ENCODE measurements at places on chromosomes 16 and 17.

DNA sequence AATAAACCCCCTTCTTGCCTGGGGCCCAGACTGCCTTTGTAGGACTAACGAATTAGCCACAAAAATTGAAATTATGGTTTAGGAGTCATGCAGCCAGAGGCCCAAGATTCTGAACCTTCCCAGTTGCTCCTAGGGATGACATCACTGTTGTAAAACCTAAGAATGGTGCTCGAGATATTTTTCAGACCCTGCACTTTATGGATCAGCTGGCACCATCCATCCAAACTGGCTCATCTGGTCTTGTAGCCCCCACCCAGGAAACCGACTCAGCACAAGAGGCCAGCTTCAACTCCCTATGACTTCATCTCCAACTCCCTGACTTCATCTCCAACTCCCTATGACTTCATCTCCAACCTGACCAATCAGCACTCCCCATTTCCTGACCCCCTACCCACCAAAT is 10.9 kb upstream of the EVPL start:
- DNase-seq = no peak

DNA sequence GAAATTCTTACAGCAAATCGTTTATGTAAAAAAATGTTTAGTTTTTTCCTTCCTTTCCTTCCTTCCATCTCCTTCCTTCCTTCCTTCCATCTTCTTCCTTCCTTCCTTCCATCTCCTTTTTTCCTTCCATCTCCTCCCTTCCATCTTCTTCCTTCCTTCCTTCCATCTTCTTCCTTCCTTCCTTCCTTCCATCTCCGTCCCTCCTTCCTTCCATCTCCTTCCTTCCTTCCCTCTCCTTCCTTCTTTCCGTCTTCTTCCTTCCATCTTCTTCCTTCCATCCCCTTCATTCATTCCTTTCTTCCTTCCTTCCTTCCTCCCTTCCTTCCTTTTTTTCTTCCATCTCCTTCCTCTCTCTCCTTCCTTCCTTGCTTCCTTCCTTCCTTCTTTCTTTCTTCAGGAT is 22.7 kb downstream of the MYOCD start:
- DNase-seq = no peak

GRCh38 chr16:87375426-87376135 is 8.0 kb downstream of the FBXO31 start:
- DNase-seq = no peak

DNA sequence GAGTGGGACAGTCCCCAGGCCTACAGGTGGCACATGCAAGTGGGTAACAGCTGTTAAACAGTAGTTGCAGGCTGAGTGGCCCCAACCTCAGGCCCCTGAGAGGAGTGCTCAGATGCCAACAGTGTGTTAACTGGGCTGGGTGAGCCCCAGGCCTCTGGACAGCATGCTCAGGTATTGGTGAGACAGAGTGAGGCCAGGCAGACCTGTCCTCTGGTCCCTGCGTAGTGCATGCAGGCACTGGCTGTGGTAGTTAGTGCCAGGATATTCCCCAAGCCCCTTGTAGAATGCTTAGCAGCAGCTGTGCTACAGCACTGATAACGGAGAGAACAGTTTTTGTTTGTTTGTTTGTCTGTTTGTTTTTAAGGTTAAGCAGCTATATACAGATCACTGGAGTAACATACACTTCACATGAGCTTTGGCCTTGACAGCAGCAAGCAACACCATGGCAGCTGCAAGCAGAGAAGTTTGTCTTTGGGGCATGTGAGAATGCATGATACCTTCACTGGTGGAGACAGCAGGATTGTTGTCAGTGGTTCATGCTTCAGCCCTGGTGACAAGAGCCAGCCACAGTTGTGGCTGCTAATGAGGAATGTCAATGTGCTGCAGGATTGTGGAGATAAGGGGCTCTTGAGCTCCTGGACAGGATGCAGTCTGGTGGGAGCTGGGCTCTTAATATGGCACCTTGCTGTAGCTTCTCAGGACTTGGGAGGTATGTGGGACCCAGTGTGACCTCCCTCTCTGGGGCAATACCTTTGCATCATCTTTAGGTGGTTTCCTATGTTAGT is 614.4 kb downstream of the CDH11 start:
- DNase-seq = no peak

- DNase-seq = no peak
These were observed 52.9 kb downstream of the MMD start for GRCh38 chr17:55368706-55369105.

DNA sequence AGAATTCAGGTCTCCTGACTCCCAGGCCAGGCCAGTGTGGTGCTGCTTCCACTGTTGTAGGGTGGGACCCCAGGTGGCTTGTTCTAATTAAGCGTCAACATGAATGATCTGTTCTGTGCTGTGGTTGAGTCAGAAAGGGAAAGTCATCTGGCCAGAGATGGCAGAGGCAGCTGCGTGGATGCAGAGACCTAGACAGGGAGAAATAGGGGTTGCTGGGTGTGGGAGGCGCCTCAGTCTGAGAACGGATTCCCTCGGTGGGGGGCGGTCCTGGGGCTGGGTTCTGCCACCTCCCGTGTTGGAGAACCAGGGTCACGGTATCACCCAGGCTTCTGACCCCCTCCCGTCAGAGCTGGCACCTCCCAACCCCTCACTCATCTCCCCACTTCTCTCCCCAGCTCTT is 5.6 kb downstream of the FBRS start:
- no peak for DNase-seq

GRCh38 chr16:14475370-14476139 is 154.5 kb downstream of the PARN start:
- no peak for DNase-seq

DNA sequence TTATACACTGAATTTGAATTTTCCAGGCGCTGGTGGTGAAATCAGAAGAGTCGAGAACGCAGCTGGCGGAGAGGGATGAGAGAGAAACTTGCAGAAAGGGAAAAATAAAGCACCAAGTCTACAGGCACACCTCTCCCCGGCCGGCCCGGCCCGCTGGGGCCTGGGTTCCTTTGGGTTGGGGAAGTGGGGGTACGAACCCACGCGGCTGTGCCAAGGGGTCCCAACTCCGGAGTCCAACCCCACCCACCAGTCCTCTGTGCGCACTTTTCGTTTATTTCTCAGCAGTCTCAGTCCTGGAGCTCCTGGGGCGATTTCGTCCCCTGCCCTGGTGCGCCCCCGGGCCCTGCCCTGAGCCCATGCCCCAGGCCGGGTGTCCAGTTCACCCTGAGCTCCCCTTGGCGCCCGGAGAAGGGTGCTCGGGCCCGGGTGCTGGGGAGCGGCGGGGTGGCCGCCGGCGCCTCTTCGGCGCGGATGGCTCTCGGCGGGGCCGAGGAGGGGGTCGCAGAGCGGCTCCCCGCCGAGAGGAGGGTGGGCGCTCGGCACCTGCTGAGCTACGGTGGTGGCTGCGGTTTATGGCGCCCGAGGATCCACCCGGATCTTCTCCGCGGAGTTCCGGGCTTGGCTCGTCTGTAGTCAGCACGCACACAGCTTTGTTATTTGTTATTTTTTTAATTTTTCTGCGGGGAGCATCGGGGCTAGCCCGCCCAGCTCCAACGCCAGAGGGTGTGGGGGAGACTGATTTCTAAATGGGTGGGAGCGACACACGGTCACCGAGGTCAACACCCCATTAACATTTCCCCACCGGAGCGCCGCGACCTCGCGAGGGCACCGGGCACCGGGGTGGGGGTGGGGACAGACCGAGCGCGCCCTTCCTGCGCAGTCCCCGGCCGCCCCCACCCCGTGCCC is 15.7 kb upstream of the CBX8 start:
- DNase-seq = no peak

DNA sequence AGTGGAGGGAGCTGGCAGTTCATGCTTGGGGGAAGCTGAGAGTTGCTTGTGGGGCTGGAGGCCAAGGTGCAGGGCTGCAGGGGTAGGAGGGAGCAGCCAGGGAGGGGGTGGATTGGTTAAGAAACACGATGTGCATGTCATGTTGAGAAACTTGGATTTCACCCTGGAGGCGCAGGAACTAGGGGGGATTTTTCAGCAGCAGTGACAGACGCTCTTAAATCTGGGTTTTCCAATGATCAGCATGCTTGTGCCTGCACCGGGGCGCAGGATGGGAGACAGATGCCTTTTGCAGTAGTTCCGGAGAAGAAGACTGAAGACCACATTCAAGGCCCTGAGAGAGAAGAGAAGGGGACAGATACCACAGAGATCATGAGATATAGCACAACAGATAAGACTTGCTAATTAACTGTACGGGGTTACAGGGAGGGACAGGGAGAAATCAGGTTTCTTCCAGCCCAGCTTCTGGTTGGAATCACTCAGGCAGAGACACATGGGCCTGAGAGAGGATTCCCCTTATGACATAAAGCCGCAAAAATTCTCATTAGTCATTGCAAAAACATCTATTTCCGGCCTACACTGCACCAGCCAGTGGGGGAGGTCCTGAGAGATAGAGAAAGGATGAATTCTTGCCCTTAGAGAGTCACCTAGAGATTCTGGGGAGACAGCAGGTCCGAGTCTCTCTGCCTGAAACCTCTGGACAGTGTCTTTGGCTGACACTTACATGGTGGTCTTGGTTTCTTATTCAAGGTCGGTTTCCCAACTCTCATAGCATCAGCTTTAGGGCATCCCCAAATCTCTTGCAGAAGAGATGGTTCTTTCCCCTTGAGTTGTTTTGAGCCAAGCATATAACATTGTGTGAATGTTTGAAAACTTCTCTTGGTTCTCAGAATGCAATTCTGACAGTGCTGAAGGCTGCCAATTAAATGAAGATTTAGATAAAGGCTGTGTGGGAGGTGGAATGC is 27.1 kb downstream of the CDH13 start:
- peak; percentile 83 for DNase-seq

GRCh38 chr17:29383686-29384085 is 6.5 kb upstream of the TAOK1 start:
- no peak for DNase-seq

DNA sequence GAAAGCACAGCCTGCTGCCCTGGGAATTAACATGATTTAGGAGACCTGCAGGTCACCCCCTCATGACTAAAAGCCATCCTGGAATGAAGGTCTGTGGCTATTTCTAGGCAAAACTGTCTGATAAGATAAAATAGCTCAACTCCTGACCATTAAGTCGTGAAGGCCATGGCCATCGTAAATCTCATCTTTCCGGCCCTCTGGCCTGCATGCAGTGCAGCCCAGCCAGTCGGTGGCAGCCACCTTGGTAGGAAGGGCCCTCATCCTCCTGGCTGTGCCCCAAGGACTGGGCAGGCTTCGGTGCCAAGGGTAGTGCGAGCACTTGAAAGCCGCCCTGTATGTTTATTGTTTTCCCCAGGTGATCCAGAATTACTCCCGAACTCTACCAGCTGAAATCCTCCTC is 18.2 kb upstream of the MEOX1 start:
- no peak for DNase-seq

GRCh38 chr16:11833951-11834695 is 17.2 kb downstream of the RSL1D1 start:
- no peak for DNase-seq

DNA sequence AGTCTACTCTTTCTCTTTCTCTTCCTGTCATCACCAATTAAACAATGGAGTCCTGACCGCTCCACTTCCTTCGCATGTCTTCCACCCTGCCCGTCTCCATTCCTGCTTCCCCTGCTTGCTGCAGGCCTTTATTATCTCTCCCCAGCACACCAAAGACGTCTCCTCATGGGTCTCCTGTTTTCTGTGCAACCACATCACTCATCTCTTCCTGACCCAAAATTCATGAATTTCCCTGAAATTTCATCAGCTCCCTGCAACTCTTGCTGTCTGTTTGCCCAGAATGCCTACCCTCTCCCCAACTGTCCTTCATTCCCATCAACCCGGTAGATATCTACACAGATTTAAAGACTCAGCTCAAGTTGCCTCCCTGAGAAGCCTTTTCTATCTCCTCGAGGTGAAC is 76.7 kb upstream of the ALOX12 start:
- no peak for DNase-seq

- no peak for DNase-seq
These were observed 8.6 kb upstream of the COX10 start for GRCh38 chr17:14060706-14061105.

- DNase-seq = no peak
These were observed 4.0 kb upstream of the GGNBP2 start for GRCh38 chr17:36540696-36541095.

GRCh38 chr16:2904922-2905240 is 6.8 kb upstream of the FLYWCH1 start:
- no peak for DNase-seq

DNA sequence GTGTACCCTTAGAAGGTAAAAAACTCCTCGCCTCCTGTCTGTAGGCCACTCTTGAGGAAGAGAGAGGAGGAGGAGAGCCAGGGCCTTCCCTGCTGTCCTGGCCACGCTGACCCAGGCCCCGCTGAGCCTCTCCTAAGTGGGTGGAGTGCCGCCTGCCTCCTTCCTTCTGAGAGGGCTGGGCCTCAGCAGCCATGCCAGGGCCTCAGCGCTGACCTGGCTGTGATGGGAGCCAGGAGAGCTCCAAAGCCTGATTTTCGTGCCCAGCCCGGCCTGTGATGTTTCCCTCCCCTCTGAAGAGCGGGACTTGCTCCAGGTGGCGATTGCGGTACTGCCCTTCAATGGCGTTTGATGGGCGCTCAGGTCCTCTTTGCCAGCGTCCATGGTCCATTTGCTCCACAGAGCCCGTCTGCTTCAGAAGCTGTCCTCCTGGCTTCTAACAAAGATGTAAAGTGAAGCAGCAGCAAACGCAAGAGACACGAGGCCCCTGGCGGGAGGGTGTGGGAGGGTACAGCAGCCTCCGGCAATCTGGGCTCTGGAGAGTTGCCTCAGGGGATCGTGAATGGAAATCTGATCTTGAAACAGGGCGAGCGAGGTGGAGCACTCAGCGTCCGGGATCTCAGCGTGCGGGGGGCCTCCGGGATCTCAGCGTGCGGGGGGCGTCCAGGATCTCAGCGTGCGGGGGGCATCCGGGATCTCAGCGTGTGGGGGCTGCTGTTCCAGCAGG is 93.5 kb downstream of the NPIPB11 start:
- no peak for DNase-seq
